Stimulated activated CD4-positive, alpha-beta T cell treated with anti-CD3 and anti-CD28 coated beads, Interleukin-1b, Interleukin-23, amount 100 ng/mL, for 4 hours (primary cell): ENCODE measurements at places on chromosomes 11 and 22.

DNA sequence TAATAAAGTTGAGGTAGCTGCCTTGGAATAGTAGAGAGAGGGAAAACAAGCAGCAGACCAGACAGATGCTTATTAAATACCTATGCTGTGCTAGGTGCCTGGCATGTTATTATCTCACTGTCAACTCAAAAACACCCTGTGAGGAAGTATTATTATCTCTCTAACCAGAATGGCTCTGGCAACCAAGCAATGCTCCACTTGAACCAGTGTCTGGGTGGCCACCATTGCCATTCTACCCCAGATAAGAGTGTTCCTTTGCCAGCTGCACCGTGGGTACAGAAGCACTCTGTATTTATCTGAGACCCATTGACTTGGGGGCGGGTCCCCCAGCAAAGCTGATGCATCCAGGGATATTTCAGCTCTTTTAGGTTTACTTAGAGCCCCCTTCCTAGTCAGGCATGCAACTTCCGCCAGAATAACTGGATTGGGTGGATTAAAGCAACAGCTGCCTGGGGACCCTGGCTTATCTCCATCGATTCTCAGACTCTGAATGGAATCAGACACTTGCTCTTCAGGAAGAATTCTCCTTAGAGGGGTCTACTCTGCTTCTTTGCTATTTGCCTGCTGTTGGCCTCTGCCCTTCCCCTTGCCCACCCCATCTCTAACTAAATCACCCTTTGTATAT lies 49.1 kb downstream of the RCN1 start:
- no peak for DNase-seq

- DNase-seq = no peak
Observed at GRCh38 chr22:40666151-40666848, 13.0 kb upstream of the MCHR1 start.

DNA sequence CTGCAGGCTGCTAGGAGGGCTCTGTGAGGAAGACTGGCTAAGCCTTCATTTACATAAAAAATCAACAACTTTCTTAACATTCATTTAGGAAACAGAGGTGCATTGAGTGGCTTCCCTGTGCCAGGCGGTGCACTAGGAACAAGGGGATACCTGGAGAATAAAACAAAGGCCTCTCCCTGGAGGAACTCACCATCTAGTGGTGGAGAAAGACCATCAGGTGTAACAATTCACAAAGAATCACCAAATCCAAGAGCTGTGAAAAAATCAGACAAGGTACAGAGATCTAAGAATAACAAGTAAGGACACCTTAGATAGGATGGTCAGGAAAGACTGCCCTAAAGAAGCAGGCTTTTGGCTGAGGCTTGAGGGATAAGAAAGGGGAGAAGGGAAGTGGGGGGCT lies 40.3 kb downstream of the CSNK2A3 start:
- DNase-seq = no peak

GRCh38 chr11:14144934-14145333 lies 182.4 kb downstream of the SPON1 start:
- no peak for DNase-seq

GRCh38 chr11:130819625-130820024 lies 96.7 kb downstream of the SNX19 start:
- no peak for DNase-seq

DNA sequence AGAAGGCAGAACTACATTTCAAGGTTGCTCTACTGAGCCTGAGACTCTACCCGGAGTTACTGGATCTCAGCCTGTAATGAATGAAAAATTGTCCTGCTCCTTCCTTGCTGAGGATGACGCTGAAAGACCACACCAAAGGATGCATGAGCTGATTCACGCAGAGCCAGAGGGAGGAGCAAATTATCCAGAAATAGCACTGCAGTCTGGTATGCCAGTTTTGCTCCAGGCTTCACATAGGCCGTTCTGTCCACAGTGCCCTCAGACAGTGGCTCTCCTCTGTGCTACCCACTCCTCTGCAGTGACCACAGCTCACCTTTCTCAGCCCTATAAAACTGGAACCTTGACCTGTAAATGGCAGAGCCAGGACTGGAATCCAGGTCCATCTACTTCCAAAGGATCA lies 79.3 kb upstream of the GALNT18 start:
- DNase-seq = no peak

DNA sequence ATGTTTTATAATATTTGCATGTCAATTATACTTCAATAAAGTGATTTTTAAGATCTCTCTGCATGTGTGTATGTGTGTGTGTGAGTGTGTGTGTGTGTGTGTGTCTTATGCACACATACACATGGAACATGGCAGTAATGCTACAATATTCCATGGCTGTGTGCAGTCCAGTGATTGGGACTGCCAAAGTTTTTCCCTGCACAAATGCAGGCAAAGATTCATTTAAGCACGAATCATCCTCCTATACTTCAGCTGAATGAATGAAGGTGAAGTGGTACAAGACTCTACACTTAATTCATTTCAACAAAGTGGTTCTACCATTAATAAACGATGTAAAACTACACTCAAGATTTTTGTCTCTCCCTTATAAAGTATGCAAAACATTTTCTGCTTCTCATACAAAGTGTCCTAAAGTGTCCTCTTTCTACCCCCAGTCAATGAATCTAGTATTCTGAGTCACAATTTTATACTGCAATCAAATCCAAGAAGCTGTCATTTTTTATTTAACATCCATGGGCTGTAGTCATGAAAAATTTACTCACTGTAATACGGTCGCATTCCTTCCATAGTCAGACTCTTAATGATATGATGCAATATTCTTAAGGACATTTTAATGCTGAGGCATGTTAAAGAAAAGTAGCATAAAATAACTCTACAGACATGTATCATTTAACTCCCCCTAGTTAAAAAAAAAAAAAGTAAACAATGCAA lies 132.4 kb downstream of the TTC28 start:
- no peak for DNase-seq

GRCh38 chr11:32931606-32932005 lies 39.0 kb downstream of the QSER1 start:
- DNase-seq = no peak

GRCh38 chr11:111659201-111660115 lies 57.2 kb downstream of the SIK2 start:
- no peak for DNase-seq

- no peak for DNase-seq
Observed at GRCh38 chr22:17350292-17350691, 19.0 kb upstream of the CECR2 start.

- no peak for DNase-seq
Observed at GRCh38 chr11:2929950-2930703, 907 bp upstream of the PHLDA2 start.

GRCh38 chr11:96288915-96289314 lies 54.1 kb downstream of the MAML2 start:
- DNase-seq = no peak

GRCh38 chr11:111303461-111303860 lies 5.1 kb downstream of the POU2AF3 start:
- no peak for DNase-seq

GRCh38 chr11:100785148-100785983 lies 98.3 kb downstream of the ARHGAP42 start:
- DNase-seq = no peak

- DNase-seq = no peak
Observed at GRCh38 chr11:33751878-33752277, 15.7 kb upstream of the CD59 start.

DNA sequence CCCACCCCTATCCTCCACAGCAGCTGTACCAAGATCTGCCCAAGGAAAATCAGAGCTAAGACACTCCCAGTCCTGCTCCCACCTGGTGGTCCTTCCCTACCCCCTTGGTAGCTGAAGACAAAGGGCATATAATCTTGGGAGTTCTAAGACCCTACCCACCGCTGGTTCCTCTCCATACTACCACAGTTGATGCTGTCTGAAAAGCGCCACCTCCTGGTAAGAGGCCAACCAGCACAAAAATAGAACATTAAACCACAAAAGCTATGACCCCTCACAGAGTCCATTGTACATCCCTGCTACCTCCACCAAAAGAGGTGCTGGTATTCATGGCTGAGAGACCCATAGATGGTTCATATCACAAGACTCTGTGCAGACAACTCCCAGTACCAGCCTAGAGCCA lies 161.5 kb upstream of the ARHGAP42 start:
- no peak for DNase-seq

GRCh38 chr11:69010964-69011623 lies 2.0 kb downstream of the MRGPRF start:
- DNase-seq = peak; percentile 38

- no peak for DNase-seq
Observed at GRCh38 chr11:12456651-12457579, 79.5 kb downstream of the PARVA start.

- DNase-seq = no peak
Observed at GRCh38 chr11:12769834-12770345, 95.7 kb downstream of the TEAD1 start.

DNA sequence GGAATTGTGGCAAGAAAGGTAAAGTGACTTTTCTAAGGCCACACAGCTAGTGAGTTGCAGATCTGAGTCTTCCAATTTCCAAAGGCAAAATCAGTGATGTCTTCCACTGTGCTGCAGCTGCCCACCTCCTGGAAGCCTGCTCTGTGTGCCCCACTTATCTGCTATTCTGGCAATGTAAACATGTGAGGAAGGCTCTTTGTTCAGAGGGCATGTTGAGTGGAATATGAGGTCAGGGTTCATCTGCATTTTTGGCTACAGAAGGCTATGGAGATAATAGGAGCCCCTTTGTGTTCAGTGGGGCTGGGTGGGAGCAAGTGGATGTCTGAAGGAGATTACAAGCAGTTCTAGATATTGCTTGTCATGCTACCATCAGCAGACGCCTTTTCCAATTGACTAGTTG lies 396.2 kb downstream of the BUD13 start:
- no peak for DNase-seq

GRCh38 chr11:8311366-8311765 lies 47.7 kb upstream of the LMO1 start:
- DNase-seq = no peak

DNA sequence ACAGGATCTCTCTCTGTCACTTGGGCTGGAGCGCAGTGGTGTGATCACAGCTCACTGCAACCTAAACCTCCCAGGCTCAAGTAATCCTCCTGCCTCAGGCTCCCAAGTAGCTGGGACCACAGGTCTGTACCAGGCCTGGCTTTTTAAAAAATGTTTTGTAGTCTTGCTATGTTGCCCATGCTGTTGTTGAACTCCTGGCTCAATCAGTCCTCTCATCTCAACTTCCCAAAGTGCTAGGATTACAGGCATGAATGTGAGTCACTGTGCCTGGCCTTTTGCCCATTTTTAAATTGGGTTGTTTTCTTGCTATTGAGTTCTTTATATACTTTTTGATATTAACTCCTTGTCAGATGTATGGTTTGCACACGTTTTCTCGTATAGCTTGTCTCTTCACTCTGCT lies 33.0 kb upstream of the PITPNB start:
- DNase-seq = no peak

GRCh38 chr11:70577948-70578347 lies 179.6 kb downstream of the CTTN start:
- no peak for DNase-seq

DNA sequence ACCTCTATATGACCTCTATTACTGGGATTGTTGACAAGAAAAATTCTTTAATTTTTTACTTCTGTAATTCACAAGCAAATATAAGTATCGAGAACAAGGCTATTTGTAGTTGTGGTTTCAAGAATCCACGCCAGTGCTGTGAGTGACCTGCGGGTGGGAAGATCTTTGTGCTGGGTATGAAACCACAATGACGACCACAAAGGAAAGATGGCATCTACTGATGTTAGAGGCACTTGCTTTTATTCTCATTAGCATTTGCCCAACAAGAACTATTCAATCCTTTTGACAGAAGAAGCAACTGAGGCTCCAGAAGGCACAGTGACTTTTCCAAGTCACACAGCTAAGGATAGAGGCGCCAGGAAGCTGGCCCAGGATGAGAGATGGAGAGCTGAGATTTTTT lies 1054.9 kb downstream of the TBC1D22A start:
- no peak for DNase-seq
